ENCODE measurements at places on chromosomes 16 and 17.
A peak's percentile ranks its signal among the peaks of the same experiment; 100 is the strongest.

GRCh38 chr16:47872225-47872624, 283.6 kb downstream of the ABCC12 start:
- DNase-seq: no peak

DNA sequence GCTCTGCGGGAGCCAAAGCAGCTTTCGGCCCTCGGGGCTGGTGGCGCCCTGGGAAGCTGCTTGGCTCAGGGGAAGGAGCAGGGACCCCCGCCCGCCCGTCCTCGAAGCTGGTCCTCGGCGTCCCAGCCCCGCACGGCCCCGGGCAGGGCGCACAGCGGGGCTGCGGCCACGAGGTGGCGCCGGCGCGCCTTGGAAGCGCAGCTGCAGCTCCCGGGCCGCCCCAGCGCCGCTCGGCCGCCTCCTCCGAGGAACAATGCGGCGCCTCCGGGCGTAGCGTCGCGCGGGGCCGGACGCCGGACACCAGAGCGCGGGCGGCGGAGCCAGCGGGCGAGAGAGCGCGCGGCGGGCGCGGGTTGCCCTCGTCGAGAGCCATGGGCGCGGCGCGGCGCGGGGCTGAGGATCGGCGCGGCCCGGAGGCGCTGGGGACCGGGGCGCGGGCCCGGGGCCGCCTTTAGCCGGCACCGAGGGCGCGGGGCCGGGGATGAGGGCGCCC, at the start of gene MGAT5B:
MGAT5B (plus strand) TSS at position 229 of the 493 bp plus-strand sequence. CDS start 626 bp downstream, outside the sequence.
- DNase-seq: peak; percentile 86

- DNase-seq: no peak
These were observed 12.0 kb upstream of the PNPO start for GRCh38 chr17:47929218-47930000.

GRCh38 chr17:73757420-73757819, 113.2 kb upstream of the SDK2 start:
- DNase-seq: no peak

DNA sequence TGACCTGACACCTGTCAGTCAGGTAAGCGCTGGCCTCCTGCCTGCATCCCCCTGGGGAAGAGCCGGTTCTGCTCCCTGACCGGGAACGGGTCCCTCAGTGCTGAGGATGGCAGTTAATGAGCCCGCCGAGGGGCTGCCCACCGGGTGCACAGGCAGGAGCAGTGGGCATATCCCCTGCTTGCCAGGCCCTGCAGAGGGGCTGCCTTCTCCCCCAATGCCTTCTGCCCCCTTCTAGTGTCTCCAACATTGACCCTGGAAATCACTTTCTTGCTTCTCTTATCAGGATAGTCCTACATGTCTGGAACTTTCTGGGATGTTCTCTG, 388.5 kb downstream of the SEC14L1 start:
- no peak for DNase-seq

DNA sequence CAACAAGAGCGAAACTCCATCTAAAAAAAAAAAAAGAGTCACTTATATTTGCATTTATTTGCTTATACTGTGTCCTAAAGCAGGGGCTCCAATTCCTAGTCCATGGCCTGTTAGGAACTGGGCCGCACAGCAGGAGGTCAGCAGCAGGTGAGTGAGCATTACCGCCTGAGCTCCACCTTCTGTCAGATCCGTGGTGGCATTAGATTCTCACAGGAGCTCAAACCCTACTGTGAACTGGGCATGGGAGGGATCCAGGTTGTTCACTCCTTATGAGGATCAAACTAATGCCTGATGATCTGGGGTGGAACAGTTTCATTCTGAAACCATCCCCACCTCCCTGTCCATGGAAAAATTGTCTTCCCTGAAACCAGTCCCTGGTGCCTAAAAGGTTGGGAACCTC, 24.9 kb downstream of the ITGB3 start:
- DNase-seq: no peak

DNA sequence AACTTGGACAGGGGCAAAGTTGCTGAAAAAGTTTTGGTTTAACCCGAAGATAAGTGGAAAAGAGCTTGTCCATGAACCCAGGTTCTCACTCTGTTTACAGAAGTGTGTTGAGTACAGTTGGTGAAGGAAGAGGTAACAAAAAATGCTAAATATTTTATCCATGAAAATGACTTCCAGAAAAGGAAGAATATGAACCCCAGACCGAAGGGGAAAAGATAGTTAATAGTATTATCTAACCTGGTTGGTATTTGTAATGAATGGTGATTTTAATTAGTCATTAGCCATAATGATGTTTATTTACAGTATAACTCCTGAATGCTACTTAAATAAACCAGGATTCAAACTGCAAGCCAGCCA, 574 bp upstream of the TMEM106A start:
- no peak for DNase-seq

DNA sequence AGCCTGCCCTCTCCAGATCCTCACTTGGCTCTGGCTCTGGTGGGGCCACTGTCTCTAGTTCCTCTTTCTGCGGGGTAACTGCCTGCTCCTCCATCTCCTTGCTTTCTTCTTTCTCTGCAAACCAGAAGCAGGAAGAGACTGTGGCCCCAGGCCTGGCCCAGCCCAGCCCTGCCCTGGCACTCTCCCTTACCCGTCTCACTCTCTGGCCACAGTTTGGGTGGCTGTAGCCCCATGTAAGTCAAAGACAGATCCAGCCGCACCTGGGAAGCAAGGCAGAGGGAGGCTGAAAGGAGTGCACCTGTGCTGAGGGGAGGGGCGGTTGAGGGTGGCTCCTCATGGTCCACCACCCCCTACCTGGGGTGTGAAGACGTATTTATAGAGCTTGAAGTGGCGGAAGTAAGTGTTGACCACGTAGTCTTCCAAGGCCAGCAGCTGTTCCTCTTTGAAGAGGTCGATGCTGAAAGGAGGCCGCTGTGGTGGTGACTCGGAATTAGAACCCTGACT, 2.8 kb downstream of the CFAP119 start:
- peak; percentile 7 for DNase-seq

- DNase-seq: no peak
These were observed 16.4 kb downstream of the KRT23 start for GRCh38 chr17:40921026-40921425.

DNA sequence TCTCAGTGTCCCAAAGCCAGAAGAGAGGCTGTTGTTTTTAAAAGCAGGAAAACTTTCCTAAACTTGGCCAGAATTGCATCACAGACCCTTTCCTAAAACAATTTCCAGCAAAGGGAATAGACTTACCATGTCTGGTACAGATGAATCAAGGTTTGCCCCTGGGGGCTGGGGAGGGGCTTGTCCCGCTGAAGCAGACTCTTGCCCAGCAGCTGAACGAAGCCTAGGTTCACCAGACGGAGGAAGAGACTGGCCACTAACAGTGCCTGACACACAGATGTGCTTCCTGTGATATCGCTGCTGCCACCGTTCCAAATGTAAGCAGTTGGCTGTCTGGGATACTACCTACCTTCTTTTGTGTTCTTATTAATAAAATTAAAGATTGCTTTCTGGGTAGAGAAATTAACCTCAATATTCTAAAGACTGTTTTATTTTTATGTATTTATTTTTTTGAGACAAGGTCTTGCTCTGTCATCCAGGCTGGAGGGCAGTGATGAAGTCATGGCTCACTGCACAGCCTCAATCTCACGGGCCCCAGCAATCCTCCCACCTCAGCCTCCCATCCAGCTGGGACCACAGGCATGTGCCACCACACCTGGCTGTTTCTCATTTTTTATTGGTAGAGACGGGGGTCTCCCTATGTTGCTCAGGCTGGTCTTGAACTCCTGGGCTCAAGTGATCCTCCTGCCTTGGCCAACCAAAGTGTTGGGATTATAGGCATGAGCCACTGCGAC, 13.5 kb downstream of the PRCD start:
- DNase-seq: no peak

GRCh38 chr17:50187394-50187725, 14.1 kb downstream of the COL1A1 start:
- no peak for DNase-seq

DNA sequence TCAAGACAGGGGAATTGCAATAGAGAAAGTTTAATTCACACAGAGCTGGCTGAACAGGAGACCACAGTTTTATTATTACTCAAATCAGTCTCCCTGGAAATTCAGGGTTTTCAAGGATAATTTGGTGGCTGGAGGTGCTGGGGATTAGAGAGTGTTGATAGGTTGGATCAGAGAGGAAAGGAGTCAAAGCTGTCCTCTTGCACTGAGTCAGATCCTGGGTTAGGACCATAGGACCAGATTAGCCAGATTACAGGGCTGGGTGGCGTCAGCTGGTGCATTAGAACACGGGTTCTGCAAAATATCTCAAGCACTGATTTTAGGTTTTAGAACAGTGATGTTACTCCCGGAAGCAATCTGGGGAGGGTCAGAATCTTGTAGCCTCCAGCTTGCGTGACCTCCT, 1.8 kb upstream of the NSMCE1 start:
- no peak for DNase-seq

DNA sequence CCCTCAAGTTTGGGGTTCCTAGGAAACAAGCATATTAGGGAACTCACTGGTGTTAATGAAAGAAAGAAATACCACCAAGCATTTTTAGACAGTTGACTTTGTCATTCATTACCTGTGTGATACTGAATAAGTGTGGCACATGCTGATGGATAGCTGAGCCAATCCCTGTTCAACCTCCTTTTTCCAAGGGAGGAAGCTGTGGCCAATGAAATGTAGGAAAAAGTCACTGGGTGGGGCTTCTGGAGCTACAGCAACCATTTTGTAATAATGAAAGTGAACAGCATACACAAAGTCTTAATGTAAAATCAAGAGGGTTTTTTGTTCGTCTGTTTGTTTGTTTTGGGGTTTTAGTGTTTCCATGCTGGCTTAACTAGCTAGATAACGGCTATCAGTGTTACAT, 254.3 kb upstream of the SALL1 start:
- no peak for DNase-seq

GRCh38 chr16:3520413-3520812, 19.6 kb downstream of the CLUAP1 start:
- DNase-seq: no peak

- DNase-seq: peak; percentile 77
These were observed 749 bp upstream of the MC1R start for GRCh38 chr16:89917773-89918452.

DNA sequence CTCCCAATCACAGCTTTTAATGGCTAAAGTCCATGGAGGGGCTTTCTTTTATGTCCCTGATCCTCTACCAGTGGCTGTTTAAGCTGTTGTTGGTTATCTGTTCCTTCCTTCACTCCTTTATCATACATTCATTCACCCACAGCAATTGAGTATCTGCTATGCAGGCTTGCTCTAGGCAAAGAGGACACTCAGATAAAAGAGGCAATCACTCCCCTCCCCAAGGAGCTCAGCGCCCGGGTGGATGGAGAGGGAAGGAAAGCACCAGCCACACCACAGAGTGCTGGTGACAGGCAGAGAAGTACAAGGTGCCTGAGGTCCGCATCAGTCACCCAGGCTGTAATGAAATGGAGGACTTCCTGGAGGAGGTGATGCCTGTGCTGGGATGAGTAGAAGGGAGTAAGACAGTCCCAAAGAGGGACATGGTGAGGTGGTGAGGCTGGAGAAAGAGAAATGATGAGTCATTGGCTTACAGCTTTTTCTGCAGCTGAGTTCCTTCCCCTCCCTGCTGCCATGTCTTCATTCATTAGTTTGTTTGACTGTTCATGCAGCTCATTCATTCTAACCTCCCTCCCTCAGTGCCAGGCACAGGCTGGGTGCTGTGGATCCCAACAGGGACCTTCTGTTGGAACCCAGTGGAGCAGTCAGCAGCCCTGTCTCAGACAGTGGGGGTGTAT, 12.8 kb upstream of the NGFR start:
- DNase-seq: no peak

DNA sequence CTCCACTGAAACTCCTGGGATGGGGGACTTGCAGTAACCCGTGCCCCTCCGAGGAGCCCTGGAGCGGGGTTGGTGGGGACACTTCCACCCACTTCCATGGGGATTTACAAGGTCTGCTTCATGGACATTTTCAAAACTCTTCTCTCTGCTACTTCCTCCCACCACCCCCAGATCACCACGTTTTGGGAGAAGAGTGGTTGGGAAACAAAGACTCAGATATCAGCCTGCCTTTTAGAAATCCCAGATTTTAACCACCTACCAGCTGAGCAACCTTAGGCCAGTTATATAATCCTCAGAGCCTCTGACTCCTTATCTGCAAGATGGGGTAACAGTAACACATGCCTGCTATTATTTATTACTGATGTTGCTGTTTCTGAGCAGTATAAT, 184.8 kb downstream of the CCDC182 start:
- no peak for DNase-seq

- DNase-seq: no peak
These were observed 3.2 kb downstream of the SOST start for GRCh38 chr17:43755389-43755875.

DNA sequence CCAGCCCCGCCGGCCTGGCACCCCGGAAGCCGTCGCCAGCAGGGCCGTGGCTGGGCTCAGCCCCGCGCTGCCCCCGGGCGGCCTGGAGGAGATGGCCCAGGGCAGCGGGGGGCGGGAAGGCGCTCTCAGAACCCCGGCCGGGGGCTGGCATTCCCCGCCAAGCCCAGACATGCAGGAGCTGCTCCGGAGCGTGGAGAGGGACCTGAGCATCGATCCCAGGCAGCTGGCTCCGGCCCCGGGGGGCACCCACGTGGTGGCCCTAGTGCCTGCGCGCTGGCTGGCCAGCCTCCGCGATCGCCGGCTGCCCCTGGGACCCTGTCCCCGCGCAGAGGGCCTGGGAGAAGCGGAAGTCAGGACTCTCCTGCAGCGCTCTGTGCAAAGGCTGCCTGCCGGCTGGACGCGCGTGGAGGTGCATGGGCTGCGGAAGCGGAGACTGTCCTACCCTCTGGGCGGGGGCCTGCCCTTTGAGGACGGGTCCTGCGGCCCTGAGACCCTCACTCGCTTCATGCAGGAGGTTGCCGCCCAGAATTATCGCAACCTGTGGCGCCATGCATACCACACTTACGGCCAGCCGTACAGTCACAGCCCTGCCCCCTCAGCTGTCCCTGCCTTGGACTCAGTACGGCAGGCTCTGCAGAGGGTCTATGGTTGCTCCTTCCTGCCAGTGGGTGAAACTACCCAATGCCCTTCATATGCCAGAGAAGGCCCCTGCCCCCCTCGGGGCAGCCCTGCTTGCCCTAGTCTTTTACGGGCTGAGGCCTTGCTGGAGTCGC, 551 bp downstream of the WDR81 start:
- no peak for DNase-seq

GRCh38 chr17:30476726-30477082, 504 bp upstream of the GOSR1 start:
- no peak for DNase-seq

DNA sequence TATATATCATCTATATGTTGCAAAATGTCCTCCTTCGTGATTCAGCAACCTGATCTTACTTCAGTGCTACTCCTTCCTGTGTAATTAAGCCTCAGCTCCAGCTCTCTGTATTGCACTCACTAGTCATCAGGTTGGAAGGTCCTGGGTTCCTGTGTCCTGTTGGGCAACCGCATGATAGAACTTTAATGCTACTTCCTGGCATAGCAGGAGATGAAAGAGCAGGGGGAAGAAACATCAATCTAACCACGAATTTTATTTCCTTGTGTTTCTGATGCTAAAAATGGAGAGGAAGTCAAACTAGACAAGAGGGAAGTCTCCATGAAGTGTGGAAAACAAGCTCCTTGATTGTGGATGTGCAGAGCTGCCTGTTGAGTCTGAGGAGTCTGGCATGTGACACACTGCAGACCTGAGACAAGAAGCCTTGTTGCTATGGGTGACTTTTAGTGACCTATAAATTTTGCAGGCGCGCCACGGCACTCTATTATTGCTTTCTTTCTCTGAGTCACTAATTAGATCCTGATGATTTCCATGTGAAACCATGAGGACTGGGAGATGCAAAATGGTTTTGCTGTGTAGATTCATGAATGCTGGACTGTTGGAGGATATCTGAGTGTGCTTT, 25.6 kb downstream of the IGSF6 start:
- DNase-seq: no peak
